ENCODE measurements at places on chromosomes 7 and 10.

GRCh38 chr10:73814896-73815718 lies 3.7 kb upstream of the NDST2 start:
- DNase-seq = no peak

- no peak for DNase-seq
Observed at GRCh38 chr7:156753630-156754029, 113.1 kb downstream of the RNF32 start.

- peak; percentile 48 for DNase-seq
Observed at GRCh38 chr10:13776861-13777311, 190.1 kb downstream of the PRPF18 start.

- peak; percentile 60 for DNase-seq
Observed at GRCh38 chr10:99467236-99467999, 37.0 kb upstream of the GOT1 start.

DNA sequence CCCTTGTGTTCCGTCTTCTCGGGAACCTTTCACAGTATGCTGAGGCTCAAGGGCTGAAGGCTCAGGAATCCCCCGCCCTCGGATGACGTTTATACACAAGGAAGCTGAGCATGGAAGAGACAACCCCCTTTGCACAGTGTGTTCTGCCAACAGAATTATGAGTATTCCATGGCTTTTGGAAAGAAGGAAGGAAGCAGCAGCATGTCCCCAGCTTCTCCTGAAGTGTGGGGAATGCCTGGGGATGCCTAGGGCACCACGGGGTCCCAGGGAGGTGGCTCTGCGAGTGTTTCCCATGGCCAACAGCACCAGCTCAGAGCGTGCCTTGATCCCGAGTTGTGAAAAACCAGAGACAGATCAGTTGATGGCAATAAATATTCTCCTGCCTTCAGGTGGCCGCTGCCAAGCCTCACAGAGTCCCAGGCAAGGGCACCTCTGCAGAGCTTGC lies 88.8 kb upstream of the DDC start:
- peak; percentile 62 for DNase-seq

- no peak for DNase-seq
Observed at GRCh38 chr7:103921692-103922091, 67.8 kb downstream of the RELN start.

DNA sequence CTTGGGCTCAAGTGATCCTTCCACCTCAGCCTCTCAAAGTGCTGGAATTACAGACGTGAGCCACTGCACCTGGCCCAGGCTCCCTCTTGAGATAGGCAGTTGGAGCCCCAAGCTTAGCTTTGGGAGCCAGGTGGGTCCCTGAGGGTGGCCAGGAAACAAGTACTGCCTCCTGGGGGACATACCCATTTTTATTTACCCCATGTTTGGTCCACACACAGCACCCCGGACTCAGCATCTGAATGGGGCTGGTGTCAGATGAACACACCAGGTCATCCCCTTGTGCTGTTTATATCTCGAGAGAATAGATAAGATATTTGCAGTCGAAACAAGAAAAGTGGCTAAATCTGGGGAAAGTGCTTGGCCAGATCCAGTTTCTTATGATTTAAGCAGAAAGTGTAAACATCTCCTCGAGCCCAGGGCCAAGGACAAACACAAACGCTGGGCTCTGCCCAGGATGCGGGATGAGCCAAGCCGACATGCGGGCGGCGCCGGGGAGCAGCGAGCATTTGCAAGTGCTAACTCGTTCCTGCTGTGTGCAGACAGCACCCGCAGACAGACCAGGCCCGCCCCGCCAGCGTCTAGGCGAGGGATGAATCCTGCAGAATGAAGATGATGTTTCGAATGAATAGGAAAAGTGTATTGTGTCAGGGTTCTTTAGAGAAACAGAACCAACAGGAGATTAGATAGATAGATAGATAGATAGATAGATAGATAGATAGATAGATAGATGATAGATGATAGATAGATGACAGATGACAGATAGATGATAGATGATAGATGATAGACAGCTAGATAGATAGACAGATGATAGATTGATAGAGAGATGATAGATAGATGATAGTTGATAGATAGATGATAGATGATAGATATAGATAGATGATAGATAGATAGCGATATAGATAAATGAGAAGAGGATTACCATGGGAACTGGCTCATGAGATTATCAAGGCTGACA lies 44.4 kb upstream of the OCM2 start:
- no peak for DNase-seq

DNA sequence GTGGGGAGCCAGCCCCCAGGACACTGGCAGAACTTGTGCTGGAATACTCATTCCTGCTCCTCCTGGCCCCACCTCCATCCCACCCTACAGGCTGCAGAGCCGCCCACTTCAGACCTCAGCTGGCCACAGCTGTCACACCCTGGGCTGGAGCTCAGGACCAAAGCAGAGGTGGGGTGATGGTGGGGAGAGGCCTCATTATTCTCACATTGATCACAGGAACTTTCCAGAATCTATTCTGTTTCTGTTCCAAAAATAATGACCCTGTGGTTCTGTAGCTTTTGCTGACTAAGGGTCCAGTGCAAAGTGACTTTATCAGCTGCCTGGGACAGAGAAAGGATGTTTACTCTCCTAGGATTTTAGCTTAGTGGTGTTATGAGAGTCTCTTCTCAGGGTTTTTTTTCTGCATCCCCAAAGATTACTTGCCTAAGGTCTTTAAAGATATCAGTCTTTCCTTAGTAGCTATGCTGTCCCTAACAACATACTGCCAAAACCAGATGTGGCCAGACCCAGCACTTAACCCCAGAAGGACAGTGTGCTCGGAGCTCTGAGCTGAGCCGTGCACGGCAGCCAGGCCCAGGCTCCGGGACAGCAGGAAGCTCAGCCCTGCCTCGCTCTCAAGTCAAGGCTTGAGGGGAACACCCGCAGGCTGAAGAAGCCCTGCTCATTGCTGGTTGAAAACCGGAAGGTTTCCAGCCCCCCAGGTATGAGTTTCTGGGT lies 223.3 kb downstream of the MLLT10 start:
- DNase-seq = no peak

DNA sequence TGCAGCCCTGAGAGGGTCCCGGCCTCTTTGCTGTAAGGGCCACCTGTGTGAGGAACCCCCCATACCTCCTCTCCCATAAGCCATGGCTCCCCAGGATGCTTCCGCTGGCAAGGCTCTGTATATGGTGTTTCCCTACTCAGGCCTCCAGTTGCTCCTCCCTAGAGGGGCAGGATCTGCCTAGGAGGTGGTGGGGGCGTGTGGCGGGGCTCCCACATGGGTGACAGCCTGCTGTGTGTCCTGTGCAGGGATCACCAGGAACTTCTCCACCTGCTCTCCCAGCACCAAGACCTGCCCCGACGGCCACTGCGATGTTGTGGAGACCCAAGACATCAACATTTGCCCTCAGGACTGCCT lies 25.7 kb upstream of the CSGALNACT2 start:
- DNase-seq = no peak

DNA sequence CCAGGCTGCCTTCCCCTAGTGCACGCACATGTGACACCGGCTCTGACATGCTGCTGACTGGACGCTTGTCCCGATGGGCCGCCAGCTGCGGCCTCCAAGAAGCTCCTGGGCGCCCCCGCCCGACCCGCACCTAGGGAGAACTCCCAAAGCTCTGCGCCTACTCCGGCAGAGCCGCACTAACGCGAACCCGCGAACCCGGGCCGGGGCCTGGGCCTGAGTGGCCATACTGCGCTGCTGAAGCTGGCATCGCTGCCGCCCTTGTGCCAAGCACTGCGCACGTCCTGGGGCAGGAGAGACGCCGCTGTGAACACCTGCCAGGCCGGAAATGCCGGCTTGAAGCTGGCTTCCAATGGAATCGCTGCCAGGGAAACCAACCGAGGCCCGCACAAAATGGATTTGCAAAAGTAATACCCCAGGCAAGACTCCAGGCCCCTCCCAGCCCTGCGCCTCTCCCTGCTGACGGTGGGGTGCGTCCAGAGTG lies 85.1 kb downstream of the WASHC2A start:
- no peak for DNase-seq

- DNase-seq = no peak
Observed at GRCh38 chr7:107404740-107405537, 64.9 kb upstream of the GPR22 start.

DNA sequence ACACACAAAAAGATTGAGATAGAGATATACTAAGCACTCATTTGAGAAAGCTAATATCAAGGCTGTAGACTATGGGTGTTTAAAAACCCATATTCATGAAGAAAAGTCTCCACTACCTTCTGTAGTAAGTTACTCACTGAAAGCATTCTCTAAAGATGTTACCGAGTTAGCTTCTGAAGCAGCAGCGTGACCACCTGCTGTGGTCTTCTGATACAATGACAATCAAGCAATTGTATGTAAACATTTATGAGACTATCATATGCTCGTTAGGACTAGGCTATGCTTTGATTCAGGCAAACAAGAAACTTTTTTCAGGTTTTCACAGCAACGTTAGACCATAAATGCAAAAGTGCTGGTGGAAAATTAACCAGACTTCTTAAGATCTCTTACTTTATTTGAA lies 11.2 kb downstream of the RHOBTB1 start:
- DNase-seq = no peak

- DNase-seq = no peak
Observed at GRCh38 chr10:1162481-1163203, 106.5 kb downstream of the WDR37 start.

GRCh38 chr10:31034098-31034909 lies 2.6 kb upstream of the ZNF438 start:
- peak; percentile 98 for DNase-seq

GRCh38 chr7:1460821-1461645 lies 1.8 kb upstream of the MICALL2 start:
- DNase-seq = peak; percentile 58

DNA sequence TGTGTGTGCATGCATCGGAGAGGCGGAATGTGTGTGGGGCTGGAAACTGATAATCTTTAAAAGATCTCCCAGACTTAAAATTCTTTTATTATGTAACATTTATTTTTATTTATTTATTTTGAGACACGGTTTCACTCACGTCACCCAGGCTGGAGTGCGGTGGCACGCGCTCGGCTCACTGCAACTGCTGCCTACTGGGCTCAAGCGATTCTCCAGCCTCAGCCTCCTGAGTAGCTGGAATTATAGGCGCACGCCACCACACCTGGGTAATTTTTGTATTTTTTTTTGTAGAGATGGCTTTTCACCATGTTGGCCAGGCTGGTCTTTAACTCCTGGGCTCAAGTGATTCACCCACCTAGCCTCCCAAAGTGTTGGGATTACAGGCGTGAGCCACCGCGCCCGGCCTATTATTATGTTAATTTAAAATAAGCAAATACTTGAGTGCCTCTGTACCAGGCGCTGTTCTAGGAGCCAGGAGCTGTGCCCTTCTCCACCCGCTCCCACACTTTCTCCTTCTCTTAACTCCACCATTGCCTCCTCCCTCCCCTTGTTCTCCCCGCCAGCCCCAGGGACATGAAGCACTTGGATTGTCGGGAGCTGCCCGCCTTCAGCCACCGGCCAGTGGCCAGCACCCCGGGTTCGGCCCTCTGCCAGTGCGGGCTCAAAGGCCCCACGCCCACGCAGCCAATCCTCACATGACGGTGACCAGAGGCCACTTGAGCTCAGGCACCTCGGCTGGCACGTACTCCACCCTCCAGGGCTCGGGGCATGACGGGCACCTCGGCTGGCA lies 163.6 kb downstream of the DNAJB6 start:
- DNase-seq = no peak

GRCh38 chr10:116195039-116195438 lies 78.0 kb downstream of the GFRA1 start:
- DNase-seq = no peak

DNA sequence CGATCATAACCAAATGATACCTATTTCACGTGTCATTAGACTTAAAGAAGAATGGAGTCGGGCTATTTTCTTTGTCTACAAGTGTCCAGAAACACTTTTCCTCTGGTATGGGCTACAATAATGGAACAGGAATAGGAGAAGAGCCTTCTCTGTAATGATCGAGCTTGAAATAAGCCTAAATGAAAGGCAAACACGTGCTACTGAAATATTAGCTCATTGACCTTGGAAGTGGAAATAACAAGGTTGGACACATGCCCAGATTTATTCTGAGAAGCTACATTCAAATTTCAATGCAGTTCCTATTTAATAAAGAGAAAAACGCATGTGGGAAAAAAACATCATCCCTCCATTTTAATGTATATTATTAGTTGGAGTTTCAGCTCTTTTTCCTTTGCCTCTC lies 254.7 kb upstream of the PTER start:
- no peak for DNase-seq

DNA sequence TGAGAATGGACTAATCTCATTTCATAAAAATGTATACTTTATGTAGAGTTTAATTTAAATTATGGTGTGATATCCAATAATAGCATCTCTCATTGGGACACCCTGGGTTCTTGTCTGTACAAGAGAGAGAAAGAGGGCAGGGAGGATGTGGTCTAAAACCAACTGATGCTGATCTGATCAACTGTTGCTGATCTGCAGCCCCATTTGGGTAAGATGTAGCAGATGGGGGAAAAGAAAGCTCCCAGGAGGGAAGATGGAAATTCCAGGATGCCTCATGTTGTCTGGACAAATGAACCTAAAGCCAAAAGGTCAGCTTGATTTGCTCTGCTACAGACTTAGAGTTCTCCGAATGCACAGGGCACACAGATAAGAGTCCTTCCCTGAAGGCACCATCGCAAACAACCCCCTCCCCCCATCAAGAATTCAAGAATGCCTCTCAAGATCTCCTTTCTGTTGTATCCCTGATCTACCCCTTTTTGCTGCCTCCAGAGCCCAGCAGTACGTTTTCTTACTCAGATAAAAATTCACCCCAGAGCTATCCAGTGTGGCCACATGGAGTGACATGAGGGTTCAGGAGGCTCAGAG lies 171.4 kb upstream of the INHBA start:
- no peak for DNase-seq

DNA sequence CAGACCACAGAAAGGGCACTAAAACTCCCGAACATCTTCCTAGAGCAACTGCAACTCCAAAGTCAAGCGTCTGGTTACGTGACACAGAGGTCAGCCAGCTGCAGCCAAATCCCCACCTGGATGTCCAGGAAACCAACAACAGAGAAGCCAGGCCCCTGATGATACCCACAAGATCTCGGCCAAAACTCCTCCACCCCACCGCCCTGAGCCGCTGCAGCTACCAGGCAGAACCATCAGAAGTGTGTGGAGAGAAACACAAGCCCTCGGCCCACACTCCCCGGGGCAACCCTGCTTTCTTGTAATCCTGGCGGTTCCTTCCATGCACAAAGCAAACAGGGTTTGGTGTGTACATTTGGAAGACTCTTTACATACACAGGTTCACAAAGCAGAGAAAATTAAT lies 8.7 kb downstream of the CHST15 start:
- DNase-seq = no peak

DNA sequence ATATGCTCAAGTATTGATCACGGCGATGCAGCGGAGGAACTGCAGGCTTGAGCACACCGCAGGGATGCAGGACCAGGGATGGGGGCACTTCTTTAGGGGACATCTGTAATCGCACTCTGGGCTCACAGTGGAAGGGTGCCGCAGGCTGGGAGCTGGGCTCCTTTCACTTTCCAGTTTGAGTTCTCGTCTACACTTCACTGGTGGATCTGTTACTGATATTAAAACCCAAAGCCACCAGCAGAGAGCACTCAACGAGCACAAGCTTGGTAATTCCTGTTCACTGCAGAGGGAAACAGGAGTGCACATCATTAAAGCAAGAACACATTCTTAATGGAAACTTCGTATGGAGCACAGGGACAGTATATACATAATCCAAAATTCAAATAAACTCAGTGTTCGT lies 91.3 kb downstream of the PARD3 start:
- peak; percentile 88 for DNase-seq
